H7 (cell line): ENCODE measurements at places on chromosomes 11 and 22.

GRCh38 chr11:73259406-73260126 is 12.6 kb upstream of the P2RY6 start:
- DNase-seq = no peak

DNA sequence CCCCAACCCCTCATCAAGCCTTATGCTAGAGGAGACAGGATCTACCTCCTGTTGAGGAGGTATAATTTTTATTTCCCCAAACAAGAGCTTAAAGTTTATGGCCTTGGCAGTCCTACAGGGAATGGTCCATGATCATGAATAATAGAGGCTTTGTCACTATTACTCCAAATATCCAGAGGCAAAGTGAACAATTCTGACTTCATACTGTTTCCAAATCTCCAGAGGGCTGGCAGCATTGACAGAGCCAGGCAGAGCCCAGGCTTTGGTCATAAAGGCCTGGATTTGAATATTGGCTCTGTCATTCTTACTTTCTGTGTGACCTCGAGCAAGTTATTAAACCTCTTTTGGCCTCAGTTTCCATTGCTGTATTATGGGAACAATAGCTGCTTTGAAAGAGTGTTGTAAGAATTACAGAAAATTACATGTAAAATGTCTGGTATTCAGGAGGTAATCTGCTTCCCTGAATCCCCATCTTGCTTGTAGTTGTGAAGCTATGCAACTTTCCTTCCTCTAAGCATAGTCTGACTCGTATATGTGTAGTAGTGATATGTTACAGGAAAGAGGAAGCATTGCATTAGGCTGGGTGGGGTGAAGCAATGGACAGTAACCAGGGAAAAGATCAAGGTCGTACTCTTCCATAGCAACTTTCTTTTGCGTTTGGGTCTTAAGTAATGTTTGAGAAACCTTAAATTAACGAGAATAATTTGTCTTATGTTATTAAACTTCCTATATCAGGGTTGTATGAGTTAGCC is 88.8 kb downstream of the CD44 start:
- DNase-seq = no peak

- peak; percentile 88 for DNase-seq
These were observed 4.3 kb upstream of the LMO1 start for GRCh38 chr11:8267831-8268529.

GRCh38 chr11:27313157-27313821 is 49.7 kb downstream of the CCDC34 start:
- DNase-seq = no peak

DNA sequence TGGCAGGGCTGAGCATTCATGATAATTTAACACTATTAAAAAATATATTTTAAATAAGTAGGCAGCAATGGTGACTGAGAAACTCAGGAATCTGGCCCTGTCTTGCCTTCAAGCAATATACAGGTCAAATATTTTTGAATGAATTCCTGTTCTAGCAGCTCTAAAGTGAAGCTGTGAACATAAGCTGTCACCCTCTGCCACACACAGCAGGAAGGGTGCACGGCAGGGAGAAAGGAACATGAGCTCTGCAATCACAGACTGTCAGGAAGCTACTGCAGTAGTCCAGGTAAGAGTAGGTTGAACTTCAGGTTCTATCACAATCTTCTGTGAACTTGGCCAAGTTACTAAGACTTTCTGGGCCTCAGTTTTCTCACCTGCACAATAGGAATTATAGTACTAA is 114.8 kb downstream of the SERGEF start:
- DNase-seq = no peak

DNA sequence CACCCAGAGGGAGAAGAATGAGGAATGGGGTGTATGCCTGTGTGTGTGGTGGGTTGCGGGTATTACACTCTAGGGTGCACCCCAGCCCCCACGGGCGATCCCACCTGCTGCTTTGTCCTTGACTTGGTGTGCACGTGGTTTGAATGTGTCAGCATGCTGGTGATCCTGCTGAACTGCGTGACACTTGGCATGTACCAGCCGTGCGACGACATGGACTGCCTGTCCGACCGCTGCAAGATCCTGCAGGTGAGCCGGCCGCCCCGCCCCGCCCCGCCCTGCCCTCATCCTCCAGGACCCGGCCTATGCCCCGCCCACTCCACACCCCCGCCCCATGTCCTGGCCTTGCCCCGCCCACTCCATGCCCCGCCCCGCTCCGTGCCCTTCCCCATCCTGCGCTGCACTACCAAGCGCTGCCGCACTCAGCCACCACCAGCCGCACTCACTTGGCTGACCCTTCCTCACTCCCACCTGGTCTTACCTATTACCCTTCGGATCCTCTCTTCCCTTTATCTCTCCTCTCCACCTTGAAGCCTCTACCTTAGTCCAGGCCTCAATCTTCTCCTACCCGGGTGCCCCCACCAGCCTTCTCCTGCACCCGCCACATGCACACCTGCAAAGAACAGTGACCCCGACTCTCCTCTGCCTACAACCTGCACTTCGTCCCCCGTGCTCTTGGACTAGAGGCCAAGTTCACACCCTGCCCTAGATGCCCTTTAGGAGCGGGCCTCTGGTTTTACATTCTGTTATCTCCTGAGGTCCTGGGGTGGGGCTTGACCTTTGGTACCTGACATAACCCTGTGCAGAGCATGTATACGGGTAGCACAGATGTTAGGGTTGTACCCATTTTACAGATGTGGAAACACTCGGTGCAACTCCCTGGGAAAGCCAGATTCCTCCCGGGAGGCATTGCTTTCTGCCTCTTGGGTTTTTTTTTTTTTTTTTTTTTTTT is 27.7 kb downstream of the CACNA1I start:
- DNase-seq = peak; percentile 100

- no peak for DNase-seq
These were observed 50.5 kb upstream of the FDX1 start for GRCh38 chr11:110379261-110379660.

DNA sequence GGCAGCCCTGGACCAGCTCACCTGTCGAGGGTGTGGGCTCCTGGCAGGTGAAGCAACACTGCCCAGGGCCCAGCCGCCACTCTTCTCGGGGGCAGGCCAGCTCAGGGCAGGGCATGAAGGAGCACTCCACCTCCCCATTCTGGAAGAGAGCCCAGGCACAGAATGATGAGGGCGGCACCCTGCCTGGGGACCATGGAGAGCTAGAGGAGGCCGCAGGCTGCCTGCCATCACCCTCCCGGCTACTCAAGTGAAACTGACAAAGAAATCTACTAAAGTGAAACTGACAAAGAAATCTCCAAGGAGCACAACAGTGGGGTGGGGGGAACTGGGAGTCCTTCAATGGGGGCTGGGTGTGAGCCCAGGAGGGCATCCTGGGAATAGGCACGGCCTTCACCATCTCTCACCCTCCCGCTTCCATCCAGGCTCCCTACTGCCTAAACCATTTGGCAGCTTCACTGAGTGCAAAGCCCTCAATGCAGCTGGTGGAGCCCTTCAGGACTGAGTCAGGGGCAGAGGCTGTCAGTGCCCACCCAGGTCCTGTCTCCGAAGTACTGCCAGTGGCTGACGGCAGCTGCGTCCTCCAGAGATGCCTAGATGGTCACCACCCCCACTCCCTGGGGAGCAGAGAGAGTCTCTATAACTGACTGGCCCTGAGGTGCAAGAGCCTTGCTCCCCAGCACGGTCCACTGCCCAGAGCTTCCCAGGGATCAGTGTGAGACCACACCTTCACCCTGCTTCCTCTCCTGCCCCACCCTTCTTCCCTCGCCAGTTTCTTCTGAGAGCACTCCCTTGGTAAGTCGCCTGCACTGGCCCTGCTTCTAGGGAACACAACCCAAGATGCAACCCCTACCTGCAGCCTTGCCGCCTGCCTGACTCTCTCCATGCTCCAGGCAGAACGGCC is 21.7 kb downstream of the VWCE start:
- DNase-seq = no peak

- no peak for DNase-seq
These were observed 8.5 kb downstream of the SH3BP1 start for GRCh38 chr22:37647928-37648327.

DNA sequence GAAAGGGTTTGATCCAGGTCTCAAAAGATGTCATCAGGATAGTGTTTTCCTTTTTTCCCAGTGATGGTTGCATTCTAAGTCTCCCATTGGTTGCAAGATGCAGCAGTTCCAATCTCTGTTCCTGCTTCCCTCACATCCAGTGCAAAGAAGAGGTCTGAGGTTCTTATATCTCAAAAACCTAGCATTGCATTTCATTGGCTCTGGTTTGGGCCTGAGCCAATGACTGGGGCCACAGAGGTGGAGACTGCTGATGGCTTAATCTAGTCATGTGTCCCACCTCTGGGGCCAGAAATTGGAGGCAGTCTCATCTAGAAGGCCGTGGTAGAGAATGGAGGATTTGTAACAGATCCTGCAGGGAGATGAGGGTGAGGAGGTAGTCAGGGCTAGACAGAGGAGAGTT is 13.2 kb upstream of the MICAL2 start:
- DNase-seq = no peak

DNA sequence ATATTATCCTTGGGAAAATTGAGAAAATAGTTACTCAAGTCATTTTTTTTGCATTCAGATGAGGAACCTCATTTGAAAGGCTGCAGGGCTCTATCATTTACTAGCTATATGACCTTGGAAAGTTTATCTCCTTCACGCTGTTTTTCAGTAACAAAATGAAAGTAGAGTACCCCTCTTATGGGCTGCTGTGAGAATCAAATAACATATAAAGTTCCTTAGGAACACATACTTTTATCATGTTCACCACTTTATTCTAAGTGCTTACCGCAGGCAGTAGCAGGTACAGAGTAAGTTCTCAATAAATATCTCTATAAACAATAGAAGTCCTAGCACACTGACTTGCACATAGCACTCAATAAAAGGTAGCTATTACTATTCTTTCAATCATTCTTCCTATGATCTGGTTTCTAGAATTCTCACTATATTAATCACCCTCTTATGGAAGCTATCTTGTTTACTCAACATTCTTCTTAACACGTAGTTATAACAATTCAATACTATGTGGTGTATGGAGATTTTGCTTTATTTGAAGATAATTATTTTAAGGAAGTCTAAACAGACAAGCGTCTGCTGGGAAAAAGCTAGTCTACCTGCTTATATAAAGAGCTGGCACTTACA is 1.9 kb downstream of the C11orf71 start:
- DNase-seq = no peak

GRCh38 chr11:115221461-115222069 is 282.6 kb downstream of the CADM1 start:
- no peak for DNase-seq

DNA sequence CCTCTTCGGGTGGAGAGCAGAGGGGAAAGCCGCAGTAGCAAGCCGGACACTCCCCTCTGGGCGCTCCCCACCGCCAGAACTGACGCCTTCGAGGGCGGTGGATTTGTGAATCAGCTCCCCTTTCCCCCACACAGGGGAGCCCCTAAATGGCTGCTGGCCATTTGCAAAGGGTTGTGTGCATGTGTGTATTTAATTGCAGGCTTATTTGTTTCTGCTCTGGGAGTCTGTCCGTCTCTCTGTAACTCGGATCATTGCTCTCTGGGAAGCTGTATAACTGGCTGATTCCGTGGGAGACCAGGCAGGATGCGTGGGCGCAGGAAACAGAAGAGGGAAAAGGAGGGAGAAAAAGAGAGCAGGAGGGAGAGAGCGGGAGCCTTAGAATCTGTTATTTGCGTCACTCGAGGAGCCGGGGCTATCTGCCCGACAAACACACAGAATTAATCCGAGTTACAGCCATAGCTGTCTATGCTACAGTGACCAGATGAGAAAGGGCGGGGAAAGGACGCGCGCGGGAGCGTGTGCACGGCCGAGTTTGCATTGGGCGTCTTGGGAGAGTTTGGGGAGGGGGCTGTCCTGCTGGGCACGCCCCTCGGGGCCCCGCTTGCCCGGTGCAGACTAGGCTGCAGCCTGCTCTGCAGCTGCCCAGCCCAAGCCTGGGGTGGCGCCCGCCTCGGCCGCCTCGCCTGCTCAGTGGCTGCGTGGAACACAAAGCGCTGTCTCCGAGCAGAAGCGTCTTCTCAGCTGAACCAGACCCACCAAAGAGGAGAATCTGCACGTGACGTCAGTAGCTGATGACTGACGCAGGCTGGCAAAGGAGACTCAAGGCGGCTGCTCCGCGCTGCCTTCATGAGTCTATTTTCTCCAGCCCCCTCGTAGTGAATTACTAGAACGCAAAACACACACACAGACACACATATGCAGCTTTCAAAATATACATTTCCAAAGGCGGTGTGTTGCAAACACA is 105.3 kb upstream of the HSD17B12 start:
- peak; percentile 83 for DNase-seq

DNA sequence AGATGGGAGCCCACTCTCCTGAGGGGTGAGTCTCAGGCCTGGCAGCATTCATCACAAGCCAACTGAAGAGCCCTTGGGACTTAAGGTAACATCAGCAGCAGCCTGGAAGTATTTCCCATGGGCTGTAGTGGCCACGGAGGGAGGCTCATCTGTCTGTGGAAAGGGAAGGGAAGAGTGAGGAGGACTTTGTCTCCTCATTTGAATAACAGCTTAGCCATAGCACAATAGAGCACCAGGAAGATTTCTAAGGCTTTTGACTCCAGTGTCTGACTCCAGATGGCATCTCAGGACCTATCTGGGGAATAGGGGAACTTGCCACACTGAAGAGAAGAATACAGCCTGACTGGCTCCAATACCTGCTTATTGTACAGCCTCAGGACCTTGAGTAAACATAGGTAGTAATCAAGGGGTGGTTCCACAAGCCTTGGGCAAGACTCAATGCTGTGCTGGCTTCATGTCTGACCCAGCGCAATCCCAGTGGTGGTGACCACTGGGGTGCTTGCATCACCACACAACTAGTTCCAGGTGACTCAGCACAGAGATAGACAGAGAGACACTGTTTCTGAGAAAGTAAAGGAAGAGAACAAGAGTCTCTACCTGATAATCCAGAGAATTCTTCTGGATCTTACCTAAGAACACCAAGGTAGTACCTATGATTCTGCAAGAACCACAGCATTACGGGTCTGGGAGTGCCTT is 510.5 kb upstream of the CCDC179 start:
- DNase-seq = no peak

DNA sequence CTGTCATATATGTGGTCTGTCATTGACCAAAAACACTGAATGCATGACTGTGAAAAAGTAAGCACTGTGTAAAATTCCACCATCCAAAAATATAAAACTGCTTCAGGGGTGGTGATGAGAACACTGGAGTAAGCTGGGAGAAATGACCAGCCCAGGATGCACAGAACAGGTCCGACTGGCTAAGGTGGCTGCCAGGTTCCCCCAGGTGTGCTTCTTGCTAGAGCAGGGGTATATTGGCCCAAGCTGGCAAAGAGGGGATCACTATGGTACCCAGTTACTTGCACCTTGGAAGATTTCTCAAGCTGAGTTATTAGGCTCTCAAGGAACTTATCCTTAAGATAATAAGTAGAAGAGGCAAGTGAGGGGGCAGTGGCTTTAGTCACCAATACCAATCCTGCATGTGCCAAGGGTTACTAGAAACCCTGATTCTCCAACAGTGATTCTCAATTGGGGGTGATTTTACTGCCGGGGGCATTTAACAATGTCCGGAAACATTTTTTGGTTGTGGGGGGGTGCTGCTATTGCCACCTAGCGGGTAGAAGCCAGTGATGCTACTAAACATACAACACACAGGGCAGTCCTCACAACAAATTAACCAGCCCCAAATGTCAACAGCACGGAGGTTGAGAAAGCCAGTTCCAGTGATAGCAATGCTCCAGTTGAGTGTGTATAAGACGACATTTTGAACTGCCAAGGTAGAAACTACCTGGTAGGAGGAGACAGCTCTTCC is 15.7 kb downstream of the SNU13 start:
- no peak for DNase-seq

- peak; percentile 83 for DNase-seq
These were observed 19.8 kb upstream of the CDON start for GRCh38 chr11:126082251-126083109.
